ENCODE measurements at places on chromosomes 6 and 20.

DNA sequence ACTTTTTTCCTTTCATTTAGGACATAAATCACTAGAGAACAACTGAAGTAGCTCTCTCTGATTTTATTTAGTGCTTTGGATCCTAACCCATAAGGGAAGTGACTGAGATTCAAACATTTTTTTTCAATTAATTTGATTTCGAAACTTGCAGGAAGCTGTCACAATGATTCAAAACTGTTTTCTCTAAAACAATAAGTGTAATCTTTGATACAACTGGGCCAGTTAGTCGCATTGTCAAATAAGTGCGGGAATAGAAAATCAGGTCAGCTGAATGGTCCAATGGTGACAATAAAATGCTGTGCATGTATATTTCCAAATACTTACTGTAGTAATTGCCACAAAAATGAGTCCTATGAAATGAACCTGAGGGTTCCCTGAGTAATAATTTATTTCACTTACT, 930.8 kb downstream of the TFAP2A start:
- no peak for DNase-seq

DNA sequence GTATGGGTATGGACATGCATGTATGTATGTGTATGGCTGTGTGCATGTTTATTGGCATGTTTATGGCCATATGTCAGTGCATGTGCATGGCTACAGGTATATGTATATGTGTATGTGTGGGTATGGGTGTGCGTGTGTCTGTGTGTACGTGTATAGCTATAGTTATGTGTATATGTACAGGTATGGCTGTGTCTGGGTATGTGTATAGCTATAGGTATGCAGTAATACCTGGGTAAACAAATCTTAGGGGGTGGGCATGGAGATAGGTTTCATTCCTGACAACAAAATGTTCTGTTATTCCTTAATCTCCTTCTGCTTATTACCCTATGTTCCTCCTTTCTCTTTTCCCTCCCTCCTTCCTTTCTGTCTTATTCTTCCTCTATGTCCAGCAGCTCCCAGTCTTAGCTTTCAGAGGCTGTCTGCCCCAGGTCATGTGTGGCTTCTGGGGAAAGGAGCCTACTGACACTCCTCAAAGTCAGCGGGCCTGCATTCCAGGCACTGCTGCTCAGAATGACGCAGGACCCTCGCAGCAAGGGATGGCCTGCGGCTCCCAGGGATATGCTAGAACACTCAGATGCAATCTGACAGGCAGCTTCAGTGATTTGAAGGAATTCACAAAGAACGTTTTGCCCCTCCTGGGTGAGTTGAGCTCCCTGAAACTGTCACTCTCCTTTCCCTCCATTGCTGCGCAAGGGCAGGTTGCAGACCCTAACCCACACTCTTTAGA, 139.3 kb upstream of the PHACTR1 start:
- DNase-seq, result no peak

GRCh38 chr6:87274660-87275274, 47.6 kb upstream of the SMIM8 start:
- DNase-seq, result no peak

DNA sequence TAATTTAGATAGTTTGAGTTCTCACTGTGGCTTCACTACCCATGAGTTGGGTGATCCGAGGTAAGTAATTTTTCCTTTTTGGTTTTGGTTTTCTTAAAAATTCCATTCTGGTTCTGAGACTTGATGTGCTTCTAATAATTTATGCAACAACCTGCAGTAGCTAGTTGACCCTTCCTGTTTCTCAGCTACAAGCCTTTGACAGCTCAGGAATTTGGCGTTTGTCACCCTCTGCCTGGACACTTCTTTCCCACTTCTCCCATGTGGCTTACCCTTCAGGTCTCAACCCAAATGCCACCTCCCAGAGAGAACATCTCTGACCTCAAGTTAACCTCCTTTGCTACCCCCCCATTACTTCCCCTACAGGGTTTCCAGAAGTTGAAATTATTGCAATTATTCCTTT, 49.7 kb upstream of the TSHZ2 start:
- DNase-seq, result no peak

DNA sequence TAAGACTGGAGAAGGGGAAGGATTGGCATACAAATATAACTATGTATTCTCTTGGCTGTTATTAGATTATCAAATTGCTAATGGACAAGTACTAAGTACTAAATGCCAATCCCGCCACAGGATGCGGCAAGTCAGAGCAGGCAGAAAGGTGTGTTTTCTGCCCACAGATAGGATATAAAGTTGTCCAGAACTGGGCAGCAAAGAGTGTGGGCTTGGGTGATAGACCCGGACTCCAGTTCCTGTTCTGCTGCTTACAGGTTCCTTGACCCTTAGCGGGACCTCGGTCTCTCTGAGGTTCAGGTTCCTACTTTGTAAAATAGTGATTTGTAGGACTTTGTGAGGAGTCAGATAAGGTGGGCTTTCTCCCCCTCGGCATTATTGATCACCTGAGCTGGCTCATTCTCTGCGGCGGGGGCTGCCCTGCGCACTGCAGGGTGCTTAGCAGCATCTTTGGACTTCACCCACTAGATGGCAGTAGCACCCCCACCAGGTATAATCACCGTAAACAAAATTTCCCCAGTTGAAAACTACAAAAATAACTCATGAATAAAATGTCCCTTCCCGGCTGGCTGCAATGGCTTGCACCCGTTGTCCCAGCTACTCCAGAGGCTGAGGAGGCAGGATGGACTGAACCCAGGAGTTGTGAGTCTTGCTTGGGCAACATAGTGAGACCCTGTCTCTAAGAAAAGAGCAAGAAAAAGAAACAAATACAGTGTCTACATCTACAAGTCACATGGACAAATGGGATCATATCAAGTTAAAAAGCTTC, 193.1 kb downstream of the DOK5 start:
- no peak for DNase-seq

DNA sequence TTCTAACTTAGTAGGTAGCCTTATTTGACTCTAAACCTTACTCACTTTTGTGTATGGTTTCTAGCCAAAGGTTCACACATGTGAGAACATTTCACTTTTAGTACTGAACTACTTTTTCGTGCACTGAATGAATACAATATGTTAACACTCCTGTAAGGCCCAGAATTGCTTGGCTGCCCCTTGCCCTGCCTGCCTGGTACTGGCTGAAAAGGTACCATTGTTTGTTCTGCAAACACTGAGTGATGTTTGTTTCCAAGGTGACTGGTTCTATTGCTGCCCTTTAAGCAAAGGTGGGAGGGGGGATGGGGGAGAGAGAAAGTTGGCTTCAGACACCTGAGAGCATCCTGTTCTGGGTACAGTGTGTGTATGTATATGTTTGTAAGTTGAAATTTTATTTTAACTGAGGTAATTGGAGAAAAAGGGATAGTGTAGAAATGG, 31.2 kb downstream of the RREB1 start:
- no peak for DNase-seq

GRCh38 chr20:9180481-9181257, 111.8 kb downstream of the PLCB4 start:
- no peak for DNase-seq

DNA sequence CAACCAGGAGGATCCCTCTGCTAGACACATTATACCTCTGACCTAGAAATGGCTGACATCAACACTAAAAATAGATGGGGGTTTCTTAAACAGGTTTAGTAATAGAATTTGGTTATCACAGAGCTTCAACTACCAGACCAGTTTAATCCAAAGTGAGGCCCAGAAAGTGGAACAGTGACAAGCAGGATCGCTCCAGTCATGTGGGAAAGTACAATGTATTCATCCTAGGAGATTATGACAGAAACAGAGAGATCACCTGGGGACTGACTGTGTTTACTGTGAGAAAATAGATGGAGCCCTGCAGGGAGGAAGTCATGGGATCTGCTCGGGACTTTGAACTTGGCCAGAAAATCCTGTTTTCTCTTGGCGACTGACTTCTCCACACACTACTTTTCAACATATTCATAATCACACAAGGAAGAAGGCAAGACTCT, 238.7 kb upstream of the SOX4 start:
- DNase-seq, result no peak

DNA sequence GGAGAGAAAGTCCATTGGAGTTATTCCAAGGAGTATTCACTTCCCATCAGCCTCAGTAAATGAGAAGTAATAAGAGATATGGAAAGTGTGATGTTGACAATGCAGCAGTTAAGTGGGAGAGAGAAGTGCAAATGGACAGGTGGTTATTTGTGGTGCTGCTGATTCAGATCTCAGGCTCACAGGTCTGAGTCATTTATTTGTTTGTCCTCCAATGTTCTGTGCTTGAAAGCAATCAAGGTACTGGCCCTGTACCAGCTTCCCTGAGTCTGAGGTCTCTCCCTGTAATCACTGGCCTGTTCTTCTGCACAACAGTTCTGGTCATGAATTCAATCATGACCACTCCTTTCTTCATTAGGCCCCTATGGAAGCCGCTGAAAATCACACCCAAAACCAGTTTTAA, 827.7 kb downstream of the MAFB start:
- no peak for DNase-seq

GRCh38 chr20:2314759-2315439, 19.1 kb downstream of the TGM3 start:
- DNase-seq, result peak; percentile 46

DNA sequence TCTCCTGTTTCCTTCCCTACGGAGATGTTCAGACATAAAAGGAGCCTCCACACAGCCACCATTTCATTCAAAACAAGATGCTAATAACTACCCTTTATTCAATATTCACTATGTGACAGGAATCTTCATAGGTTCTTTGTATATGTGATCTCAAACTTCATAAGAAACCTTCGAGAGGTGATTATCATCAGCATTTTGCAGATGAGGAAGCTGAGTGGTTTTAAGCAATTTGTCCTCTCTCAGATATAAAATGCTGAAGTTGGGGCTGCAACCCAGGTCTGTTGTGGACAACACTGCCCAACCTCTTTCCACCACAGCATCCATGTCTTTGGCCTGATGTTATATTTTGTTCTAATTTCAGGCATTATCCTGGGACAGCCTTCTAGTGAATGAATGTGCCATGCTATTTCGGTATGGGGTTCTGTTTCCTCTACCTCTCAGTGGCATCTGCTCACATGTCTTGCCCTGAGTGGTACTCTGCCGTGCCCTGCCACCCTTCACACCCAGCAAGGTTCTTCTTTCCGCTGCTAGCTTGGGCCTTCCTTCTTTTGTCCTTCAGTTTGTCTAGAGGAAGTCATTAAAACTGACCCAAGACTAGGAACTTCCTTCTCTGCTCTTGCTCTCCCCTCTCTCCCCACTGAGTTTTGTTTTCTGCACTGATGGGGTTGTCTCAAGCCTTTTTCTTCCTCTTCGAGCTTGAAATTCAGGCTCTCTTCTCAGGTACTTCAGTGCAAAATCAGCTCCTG, 300.9 kb upstream of the PRDM1 start:
- no peak for DNase-seq

GRCh38 chr6:73460056-73460455, 1.5 kb upstream of the MTO1 start:
- no peak for DNase-seq

DNA sequence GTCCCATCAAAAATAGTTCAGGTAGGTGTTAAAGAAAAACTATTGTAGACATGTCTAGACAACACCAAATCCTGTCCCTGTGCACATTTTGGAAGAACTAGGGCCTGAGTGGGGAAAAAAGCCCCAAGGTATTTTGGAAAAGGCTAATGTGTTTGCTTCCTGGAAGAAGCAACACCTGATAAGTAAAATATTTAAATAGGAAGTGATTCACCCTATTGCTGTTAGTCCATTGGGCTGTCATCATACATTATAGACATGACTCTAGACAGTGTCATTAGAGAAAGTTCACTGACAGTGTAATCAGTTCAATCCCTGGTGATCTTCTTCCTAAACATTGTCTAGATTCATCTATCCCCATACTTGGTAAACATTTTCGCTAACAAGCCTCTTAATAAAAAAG, 465.3 kb downstream of the CBLN4 start:
- no peak for DNase-seq

DNA sequence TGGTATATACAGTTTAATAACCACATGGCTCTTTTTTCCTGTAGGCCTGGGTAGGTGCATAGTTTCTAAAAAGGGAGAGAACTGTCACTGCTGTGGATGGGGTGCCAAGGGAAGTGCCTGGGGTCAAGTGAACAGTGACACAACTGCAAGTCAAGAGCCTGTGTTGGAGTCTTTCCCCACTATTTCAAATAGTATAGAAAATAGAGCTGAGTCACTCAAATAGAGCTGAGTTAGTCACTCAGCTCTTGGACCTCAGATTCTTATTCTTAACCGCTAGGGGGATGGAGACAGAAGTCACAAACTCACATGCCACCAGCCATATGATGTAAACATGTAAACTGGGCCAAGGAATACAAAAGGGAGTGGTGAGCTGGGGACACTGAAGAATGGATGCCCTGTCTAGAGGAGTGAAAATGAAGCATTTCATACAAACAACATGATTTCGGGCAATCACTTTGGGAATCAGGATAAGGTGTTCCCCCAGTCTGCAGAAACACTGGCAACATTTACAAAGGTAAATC, 2.1 kb downstream of the NQO2 start:
- DNase-seq, result no peak

DNA sequence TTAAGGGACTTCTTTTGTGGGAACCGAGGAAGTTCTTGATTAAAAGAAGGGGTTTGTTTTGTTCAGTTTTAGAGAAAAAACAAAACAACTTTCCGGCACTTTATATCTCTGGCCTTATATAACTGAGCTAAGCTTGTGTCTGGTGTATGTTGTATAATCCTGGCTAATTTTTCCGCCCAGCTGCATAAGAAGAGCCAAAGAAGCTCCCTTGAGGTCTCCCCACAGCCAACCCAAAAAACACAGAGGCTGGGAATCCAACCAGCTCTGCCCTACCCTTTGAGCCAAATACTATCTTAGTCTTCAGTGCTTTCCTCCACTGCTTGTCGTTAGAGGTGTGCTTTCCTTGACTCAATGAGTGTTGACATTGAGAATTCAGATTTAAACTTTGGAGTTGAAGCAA, 45.5 kb upstream of the RNF146 start:
- peak; percentile 37 for DNase-seq

DNA sequence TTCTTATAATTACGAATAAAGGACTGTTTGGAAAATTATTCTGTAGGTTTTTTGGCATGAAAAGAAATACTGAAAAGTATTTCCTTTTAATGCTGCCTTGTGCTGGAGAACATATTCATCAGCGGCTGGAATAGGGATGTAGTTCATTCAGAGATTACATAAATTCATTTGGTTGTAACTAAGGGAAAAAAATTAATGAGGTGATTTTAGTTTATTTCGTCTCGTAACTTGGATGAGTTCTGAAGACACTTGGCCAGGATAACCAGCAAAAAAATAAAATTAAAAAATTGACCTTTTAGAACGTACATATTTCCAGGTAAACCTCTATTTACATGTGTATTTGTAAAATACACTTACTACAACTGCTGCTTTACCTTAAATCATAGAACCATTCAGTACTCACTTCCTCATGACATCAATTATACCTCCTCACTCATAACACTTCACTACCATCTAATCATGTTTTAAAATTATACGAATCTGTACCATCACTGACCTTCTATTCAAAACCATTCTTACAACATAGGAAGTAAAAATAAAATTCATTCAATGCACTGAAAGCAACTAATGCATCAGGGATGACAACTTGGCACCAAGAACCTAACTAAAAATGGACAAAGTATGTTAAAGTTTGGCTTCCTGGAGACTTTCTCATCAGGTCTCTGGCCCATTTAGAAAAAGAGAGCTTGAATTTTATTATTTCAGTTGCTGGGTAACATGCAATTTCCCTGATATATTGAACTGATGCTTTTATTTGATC, 17.2 kb downstream of the KLHL31 start:
- no peak for DNase-seq

Data from muscle of arm (tissue), 14 donors.